ENCODE measurements at places on chromosomes 16 and 17.

- DNase-seq: no peak
These were observed 70.6 kb downstream of the AMFR start for GRCh38 chr16:56354746-56355145.

DNA sequence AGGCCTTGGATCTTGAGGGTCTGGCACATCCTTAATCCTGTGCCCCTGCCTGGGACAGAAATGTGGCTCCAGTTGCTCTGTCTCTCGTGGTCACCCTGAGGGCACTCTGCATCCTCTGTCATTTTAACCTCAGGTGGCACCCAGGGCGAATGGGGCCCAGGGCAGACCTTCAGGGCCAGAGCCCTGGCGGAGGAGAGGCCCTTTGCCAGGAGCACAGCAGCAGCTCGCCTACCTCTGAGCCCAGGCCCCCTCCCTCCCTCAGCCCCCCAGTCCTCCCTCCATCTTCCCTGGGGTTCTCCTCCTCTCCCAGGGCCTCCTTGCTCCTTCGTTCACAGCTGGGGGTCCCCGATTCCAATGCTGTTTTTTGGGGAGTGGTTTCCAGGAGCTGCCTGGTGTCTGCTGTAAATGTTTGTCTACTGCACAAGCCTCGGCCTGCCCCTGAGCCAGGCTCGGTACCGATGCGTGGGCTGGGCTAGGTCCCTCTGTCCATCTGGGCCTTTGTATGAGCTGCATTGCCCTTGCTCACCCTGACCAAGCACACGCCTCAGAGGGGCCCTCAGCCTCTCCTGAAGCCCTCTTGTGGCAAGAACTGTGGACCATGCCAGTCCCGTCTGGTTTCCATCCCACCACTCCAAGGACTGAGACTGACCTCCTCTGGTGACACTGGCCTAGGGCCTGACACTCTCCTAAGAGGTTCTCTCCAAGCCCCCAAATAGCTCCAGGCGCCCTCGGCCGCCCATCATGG is 4.0 kb upstream of the ADGRG3 start:
- DNase-seq: no peak

- no peak for DNase-seq
These were observed 19.8 kb upstream of the G6PC1 start for GRCh38 chr17:42880776-42881310.

DNA sequence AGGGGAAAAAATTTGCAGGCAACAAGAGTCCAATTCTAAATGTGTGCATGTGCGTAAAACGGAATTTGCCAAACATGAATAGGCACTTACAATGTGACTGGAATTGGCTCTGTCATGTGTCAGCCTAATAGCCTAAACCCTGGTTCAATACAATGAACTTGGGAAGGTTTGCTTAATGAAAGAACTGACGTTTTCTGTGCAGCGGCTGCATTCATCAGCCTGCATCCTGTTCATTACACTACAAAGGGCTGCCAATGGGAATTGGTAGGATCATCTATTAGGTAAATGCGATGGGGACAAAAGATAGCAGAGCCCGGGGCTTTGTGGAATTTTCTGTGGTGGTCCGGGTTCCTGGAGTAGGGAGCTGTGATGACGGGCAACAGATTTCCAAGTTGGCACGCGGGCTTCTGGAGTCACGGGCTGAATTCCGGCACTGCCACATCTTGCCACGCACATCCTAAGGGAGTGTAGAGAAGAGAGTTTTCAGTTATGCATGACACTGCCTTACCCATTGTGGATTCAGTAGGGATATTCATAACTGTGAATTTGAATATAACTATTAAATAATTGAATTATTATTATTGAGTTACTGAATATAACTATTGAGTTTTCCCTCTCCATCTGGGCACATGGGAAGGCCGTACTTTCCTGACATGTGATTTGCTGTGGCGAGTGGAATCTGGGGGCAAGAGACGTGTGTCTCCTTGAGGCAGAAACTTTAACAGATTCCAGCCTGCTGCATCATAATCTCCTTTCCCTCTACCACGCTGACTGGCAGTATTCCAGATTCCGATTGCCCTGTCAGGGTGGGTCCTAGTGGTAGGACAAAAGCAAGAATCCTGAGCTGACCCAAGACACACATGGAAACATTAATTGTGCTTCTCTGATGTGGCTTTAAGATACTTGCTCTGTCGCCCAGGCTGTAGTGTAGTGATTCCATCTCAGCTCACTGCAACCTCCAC is 565.6 kb downstream of the WWOX start:
- no peak for DNase-seq

DNA sequence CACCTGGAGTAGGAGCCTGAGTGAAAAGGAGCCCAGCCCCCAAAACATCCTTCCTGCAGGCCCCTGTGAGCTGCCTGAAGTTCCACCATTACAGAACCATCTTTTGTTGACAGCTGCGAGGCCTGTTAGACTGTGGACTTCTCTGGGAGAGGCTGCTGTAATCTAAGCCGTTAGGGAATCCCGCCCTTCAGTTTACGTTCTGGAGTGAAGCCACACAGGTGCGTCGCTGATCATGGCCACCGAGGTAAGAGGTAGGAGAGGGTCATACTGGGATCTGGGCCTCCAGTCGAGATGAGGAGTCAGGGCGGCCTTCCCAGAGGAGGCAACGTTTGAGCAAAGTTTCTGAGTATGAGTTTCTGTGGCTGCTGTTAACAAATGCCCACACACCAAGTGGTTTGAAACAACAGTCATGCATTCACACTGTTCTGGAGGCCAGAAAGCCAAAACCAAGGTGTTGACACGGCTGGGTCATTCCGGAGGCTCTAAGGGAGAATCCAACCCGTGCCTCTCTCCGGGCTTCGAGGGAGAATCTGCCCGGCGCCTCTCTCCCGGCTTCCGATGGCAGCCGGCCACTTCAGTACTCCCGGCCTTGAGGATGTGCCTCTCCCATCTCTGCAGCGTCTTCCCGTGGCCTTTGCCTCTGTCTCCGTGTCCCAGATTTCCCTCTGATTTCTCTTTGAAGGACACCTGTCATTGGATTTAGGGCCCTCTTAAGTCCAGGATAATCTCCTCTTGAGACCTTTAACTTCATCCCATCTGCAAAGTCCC is 26.6 kb upstream of the ATP2C2 start:
- DNase-seq: no peak

DNA sequence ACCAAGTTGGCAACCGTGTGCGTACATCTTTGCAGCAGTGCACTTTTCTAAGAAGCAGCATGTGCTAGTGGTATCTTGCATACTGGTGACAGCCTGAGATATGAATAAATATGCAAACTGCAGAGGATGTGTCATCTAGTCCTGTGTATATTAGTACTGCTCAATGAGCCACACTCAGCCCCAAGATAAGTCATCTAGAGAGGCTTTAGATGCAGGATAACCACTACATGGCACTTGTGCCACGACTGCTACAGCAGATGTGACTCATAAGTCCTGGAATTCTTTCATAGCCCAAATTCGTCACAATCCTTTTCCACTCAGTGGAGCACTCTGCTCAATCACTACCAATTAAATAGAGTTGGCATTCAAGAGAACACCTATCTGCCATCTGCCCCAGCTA is 171.5 kb downstream of the AXIN2 start:
- peak; percentile 11 for DNase-seq

DNA sequence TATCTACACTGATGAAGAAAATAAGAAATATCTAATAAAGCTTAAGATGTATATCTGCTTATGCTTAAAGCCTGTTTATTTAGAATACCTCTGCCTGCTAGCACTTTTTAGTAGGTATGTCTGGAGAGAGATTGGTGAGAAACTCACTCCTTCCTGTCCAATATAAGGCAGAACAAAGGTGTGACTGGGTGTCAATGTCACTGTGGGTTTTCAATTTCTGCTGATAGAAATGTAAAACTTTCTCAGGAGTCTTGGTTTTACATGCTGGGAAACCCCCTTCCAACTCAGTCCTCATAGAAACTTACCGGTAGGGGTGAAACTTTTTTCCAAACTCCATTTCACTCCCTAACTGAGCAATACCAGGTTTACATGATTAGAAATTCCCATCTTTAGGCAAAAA is 17.8 kb upstream of the MPHOSPH6 start:
- DNase-seq: no peak

- no peak for DNase-seq
These were observed 27.0 kb downstream of the ABCC12 start for GRCh38 chr16:48128769-48129168.

- no peak for DNase-seq
These were observed 51.8 kb upstream of the MAP3K14 start for GRCh38 chr17:45368651-45369050.

GRCh38 chr16:14513389-14514107 is 116.5 kb downstream of the PARN start:
- DNase-seq: no peak

- no peak for DNase-seq
These were observed 173.3 kb upstream of the CACNG5 start for GRCh38 chr17:66661411-66662256.

GRCh38 chr17:4703330-4703691 is 626 bp downstream of the PELP1 start:
- no peak for DNase-seq

DNA sequence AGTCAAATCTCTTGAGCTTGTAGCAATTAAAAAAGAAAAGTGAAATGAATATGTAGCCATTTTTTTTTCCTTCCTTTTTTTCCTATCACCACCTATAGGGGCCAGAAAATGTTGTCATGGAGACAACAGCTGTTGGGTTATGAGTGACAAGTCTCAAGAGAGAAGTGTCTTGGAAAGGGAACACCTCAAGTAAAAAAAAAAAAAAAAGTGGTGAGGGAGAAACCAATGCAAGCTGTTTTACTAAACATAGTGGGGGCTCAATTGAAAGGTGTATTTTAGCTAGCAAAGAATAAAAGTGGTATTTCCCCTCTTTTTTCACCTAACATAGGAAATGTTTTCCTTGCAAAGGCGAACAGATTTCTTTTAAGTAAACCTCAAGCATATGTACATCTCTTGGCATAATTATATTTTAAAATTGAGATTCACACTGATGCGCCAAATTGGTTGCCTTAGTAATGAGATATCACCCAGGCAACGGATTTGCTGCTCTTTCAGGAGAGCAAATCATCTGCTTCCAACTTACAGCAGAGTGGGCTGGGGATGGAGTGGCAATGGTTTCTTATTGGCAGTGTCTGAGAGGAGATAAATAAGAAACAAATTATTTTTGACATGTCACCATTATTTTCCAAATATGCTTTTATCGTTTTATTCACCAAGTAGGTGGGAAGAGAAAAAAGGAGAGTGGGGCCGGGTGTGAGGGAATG is 183.6 kb downstream of the MYO1D start:
- no peak for DNase-seq

DNA sequence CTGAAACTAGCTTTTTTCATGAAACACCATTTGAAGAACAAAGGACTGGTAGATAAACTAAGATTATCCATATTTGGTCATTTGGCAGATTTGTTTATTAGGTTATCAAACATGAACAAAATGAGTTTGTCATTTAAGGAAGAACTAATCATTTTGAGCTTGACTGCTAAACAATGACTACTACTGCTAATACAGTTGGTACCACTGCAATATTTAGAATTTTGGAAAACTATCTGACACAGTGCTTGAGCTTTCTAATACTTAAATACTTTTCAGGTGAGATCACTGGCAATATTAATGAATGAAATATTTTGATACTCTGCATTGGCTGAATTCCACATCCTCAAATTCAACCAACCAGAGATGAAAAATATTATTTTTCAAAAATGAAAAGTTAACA is 47.2 kb downstream of the MED13 start:
- no peak for DNase-seq

- DNase-seq: no peak
These were observed 15.1 kb upstream of the CSNK2A2 start for GRCh38 chr16:58212824-58213655.

GRCh38 chr17:28997806-28998205 is 8.0 kb downstream of the SEZ6 start:
- DNase-seq: no peak

- DNase-seq: no peak
These were observed 12.3 kb upstream of the EFCAB13 start for GRCh38 chr17:47311420-47311819.

DNA sequence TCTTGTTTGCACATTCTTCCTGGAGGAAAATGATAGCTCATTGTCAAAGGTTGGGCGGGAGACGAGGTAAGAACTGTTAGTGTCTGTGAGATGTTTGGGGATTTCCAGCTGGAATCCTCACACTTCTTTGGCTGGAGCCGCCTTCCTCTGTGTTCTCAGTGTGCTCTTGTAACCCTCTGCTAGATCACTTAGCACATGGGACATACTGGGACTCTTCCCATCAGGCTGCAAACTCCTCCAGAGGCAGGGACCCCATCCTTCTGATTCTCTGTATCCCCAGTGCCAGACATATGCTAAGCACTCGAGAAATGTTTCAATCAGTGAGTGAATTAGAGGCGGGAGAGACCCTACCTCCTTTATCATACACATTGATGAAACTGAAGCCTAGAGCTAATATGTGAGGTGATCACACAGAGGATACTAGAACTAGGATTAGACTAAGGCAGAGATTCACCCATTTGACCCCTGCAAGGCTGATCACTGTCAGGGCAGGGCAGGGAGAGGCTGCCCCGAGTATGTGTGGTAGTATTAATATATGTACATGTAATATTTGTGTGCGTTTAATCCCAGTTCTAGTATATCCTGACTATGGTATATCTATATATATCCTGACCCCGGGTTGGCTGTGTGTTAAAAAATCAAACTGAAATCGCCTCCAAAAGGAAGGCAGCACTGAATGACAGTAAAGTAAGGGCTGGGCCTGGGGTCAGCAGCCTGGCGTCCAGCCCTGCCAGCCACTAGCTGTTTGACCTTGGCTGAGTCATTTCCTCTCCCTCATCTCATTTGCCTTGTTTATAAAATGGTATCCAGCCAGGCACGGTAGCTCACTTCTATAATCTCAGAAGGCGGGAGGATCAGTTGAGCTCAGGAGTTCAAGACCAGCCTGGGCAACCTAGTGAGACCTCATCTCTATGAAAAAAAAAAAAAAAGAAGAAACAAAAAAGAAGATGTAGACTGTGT is 75.5 kb upstream of the TBX2 start:
- no peak for DNase-seq

DNA sequence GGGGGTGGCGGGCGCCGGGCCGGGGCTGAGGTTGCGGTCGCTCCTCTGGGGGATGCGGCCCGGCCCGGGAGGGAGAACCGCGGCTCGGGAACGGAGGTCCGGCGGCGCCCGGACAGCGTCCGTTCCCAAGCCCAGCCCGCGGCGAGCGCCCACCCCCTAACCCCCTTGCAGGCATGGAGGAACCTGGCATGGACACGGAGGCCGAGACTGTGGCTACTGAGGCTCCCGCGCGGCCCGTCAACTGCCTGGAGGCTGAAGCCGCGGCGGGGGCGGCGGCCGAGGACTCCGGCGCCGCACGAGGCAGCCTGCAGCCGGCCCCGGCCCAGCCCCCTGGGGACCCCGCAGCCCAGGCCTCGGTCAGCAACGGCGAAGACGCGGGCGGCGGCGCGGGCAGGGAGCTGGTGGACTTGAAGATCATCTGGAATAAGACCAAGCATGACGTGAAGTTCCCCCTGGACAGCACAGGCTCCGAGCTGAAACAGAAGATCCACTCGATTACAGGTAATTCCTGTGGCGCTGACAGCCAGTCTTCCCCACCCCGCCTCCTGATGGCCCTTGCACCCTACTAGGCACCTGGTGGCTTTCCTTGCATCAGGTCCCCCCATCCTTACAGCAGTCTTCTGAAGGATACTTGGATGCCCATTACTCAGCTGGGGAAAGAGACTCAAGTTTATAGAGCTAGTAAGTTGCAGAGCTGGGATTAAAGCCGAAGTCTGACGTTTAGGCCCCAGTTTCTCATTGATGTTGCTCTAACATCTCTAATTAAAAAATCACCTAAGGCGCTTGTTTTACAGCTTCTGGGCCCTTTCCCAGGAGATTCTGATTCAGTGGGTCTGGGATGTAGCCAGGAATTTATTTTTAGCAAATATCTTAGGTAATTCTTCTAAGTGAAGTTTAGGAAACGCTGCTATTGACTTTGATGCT is 514 bp downstream of the UBFD1 start:
- DNase-seq: peak; percentile 14
